NCI-H2029 treated with DMSO at 0.1 percent for 48 hours (cell line): ENCODE measurements at places on chromosomes 6 and 20.

GRCh38 chr20:62621251-62622110, 20.8 kb upstream of the SLCO4A1 start:
- DNase-seq = no peak

DNA sequence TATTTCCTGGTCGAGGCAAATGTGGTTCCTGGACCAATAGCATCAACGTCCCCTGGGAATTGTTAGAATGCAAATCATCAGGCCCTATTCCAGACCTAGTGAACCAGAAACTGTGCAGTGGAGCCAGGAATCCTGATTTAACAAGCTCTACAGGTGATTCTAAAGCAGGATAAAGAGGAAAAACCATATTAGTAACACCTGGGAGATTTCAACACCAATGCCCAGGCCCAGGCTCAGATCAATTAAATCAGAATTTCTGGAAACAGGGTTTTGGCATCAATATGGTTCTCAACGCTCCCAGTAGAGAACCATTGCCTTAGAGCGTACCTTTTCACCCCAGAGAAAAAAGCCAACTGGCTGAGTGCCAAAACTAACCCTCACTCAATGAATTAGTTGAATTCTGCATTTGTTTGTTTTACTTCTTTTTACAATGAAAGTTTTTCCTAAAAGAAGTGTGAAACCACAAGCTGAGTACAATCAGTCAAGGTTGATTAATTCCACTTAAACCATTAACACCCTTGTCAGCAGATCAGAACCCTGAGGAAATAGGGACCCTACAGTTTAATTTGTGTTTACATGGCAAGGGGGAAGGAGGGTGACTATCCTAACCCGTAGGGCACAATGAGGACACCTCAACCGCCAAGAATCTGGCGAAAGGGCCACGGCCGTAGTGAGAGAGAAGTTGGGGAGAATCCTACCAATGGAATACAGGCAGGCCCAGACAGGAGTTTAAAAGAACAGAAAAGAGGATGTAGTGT, 34.9 kb upstream of the LOC128125822 start:
- DNase-seq = no peak

GRCh38 chr20:24842918-24843715, 106.0 kb upstream of the CST7 start:
- DNase-seq = no peak

GRCh38 chr20:12790859-12791258, 217.9 kb upstream of the SPTLC3 start:
- no peak for DNase-seq

DNA sequence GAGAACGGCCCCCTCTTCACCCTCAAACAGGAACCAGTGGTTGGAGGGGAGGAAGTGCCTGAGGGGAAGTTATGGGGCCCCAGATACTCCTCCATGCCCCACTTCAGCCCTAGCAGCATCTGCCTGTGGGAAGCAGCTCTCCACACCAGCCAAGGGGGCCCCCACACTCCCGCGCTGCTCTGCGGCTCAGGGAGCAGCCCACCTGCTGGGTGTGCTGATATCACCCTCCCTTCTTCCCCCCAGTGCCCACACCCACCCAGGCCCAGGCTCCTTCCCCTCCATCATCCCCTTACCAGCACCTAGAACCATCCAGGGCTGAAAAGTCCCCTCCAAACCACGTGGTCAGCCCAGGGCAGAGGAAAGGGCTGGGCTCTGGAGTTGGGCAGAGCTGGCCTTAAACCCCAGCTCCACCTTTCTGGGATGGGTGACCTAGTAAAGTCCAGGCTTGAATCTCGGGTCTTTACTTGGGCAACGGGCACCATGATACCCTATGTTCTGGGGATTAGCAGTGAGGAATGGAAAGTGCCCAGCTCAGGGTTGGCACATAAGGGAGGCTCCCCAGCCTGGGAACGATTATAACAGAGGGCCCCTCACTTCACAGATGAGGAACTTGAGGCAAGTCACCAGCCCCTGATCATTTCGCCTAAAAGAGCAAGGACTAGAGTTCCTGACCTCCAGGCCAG, 663 bp downstream of the LST1 start:
- no peak for DNase-seq

DNA sequence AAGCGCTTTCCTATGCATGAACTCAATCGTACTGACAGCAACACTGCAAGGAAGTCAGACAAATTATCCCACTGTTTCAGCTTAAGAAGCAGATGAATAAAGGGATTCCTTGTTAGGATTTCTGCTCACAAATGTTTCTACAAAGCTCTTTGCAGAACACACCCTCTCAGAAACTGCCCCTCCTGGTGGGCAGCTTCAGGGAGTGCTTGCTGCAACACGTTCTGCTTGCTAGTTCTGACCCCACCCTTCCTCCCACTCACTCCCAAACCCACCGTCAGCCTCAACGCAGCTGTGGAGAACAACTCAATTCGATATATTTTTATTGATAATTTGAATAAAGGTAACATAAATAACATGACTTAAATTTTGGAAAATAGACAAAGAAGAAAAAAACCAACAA, 250.8 kb upstream of the PRDM1 start:
- DNase-seq = no peak
